ENCODE measurements at places on chromosomes 3 and 15.

DNA sequence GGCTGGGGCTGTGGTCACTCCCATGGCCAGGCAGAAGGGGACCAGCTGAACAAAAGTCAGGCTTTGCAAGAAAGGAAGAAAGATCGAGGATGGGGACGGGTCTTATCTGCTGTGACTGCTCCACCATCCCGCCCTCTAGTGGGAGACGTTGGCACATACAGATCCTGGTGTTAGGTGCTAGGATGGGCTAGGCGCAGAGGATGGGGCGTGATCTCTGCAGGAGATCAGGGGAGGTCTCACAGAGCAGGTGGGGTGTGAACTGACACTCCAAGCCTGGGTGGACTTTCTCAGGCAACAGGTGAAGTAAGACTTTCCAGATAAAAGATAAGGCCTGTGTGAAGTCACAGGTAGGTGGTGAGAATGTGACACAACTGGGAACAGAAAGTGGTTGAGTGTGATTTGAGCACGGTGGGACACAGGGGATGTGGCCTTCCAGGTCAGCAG lies 141.9 kb upstream of the SMAD3 start:
- no peak for DNase-seq

DNA sequence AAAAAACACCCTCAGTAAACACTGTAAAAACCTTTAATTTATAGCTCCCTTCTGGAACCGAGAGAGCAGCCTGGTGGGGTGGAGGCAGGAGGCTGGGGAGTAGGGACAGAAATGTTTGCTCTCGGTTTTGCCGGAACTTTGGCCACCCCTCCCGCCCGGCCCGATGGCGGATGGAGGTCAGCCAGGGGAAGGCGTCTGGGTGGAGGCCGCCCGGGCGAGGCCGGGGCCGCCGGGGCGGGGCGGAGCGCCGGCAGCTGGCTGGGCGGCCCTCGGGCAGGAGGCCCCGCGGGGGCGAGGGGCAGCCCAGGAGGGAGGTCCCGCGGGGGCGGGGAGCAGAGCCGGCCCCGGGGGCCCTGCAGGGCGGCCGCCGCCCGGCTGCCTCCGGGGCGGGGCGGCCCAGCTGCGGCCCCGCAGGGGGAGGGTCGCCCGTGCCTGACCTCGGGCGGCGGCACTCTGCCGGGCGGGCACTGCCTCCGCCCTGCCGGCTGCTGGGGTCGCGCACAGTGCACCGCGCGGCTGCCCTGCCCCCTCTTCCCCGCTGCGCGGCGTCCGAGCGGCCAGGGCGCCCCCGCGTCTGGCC lies 829 bp upstream of the SKIL start:
- DNase-seq: peak; percentile 68

DNA sequence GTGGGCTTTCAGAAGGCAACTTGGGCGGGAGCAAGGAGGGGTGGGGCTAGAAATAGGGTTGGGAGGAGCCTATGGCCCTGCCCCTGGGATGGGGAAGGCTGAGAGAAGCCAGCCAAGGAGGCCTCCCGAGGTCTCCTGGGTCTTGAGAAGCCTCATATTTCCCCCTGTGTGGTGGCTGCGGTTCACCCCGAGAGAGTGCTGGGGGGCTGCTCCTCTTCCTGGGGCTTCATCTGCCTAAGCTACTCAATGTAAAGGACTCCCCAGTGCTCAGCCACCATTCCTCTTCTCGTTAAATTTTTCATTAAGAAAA lies 174.3 kb downstream of the SMAD6 start:
- no peak for DNase-seq

- no peak for DNase-seq
Measured at GRCh38 chr3:169750665-169751064, 14.2 kb downstream of the TERC start.

DNA sequence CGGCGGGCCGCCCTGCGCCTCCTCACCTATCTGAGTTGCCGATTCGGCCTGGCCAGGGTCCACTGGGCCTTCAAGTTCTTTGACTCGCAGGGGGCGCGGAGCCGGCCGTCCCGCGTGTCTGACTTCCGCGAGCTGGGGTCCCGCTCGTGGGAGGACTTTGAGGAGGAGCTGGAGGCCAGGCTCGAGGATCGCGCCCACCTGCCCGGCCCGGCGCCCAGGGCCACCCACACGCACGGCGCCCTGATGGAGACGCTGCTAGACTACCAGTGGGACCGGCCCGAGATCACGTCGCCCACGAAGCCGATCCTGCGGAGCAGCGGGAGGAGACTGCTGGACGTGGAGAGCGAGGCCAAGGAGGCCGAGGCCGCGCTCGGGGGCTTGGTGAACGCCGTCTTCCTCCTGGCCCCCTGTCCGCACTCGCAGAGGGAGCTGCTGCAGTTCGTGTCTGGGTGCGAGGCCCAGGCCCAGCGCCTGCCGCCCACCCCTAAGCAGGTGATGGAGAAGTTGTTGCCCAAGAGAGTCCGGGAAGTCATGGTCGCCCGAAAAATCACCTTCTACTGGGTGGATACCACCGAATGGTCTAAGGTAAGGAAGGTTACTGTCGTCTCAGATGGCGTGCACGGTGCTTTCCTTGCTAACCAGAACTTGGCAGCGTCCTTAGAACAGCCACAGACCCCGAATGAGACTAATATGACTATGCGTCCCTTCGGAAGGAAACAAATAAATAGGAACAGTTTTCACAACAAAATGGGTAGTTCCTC lies 567 bp downstream of the TICRR start:
- DNase-seq: no peak

DNA sequence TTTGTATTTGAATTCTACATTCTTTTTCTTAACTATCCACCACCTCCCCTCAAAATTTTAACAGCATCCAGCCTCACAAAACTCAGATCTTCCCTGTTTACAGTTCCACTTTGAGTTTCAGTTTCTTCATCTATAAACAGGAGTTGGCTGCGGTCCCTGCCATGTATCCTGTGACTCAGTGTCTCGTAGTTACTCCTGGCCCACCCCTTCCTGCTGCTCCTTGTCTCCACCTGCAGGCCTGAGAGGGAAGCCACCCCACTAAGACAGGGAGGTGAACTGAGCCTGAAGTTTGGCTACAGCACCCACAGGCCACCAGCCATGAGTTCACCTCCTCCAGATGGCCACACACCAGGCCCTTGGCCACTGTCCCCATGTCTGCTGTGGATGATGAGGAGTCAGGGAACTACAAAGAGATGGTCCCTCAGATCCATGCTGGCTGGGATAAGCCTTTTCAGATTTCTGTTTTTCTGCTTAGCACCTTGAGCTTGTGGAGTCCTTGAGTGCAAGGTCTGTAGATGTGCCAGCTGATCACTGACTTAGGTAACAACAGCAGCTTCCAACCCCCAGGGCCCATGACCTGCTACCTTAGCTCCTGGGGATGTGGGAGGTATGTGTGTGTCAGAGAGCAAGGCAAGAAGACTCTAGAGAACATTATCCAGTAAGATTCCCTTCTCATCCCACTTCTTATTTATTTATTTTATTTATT lies 37.5 kb downstream of the CD86 start:
- peak; percentile 18 for DNase-seq
